ENCODE measurements at places on chromosomes 2 and 18. TPM values are rescaled to one million over a fixed set of nuclear protein-coding genes. Genes with fewer than 3 reads are reported as not detected.

Gene RAX
- not detected for total RNA-seq

Gene IL37
- not detected for total RNA-seq

Gene TUBA4B
- total RNA-seq = not detected

Gene STPG4
- not detected for total RNA-seq

Gene CYS1
- total RNA-seq = 0.20 TPM

Gene PLCL1
- 0.71 TPM for total RNA-seq

Gene IL1R1
- total RNA-seq = 3.7 TPM

Gene HOXD13
- not detected for total RNA-seq

Gene EVX2
- not detected for total RNA-seq

Gene FEV
- total RNA-seq = not detected

Gene MC4R
- not detected for total RNA-seq

Gene PNPT1
- 74.9 TPM for total RNA-seq

Data from CD8-positive, alpha-beta memory T cell (primary cell).